ENCODE measurements at places on chromosomes 16 and 17.

- DNase-seq: no peak
Observed at GRCh38 chr16:56426585-56426984, 1.2 kb upstream of the AMFR start.

DNA sequence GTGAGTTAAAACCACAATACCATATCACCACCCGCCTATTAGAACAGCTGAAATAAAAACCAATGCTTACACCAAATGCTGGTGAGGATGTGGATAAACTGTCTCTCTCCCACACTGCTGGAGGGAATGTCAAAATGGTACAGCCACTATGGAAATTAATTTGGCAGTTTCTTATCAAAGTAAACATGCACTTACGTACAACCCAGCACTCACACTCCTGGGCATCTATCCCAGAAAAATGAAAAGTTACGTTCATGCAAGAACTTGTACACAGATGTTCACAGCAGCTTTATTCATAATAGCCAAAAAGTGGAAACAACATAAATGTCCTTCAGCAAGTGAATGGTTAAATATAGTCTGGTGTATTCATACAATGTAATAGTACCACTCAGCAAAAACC, 173.2 kb upstream of the MYOCD start:
- no peak for DNase-seq

DNA sequence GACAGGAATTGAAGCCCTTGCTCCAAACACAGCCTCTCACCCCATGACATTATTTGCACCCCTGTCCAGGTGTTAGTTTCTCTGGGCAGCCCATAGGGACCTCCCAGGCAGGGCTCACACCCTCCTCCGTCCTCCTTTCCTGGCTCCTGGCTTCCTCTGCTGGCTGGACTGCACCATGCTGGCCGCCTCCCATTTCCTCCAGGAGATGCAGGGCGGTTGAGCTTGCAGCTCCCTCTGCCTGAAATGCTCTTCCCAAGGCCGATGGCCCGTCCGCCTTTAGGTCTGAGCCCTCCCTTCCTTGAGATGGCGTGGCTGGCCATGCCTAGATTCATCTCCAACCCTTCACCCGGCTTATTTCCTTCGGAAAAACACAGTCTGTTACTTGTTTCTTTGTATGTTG, 334.8 kb downstream of the SNX29 start:
- no peak for DNase-seq

DNA sequence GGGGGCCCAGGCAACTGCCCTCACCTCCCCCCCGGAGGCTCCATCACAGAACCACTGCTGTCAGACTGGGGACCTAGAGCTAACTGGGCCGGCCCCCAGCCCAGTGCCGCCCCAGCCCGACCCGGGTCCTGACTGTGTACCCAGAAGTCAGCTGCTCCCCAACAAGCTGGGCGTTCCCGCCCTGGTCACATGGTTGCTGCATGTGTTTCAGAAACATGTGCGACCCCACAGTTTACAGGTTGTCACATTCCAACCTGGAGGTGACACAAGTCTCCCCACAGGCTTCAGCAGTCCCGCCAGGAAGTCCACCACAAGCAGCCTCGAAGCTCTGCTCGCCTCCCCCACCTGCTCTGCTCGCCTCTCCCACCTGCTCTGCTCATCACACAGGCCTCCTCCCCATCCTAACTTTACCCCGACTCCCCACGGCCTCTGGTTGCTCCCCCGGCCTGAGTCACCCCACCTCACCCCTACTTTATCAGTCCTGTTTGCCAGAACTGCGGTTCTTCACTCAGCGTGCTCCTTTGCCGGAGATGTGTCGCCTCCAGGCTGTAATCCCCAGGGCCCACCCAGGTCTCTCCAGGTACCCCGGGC, 968 bp downstream of the MRPL28 start:
- no peak for DNase-seq
